ENCODE measurements at places on chromosomes 1 and 21.

GRCh38 chr1:154546264-154547063 lies 12.0 kb downstream of the UBE2Q1 start:
- DNase-seq: peak; percentile 59

- DNase-seq: no peak
Observed at GRCh38 chr1:109312246-109312645, 5.4 kb upstream of the MYBPHL start.

DNA sequence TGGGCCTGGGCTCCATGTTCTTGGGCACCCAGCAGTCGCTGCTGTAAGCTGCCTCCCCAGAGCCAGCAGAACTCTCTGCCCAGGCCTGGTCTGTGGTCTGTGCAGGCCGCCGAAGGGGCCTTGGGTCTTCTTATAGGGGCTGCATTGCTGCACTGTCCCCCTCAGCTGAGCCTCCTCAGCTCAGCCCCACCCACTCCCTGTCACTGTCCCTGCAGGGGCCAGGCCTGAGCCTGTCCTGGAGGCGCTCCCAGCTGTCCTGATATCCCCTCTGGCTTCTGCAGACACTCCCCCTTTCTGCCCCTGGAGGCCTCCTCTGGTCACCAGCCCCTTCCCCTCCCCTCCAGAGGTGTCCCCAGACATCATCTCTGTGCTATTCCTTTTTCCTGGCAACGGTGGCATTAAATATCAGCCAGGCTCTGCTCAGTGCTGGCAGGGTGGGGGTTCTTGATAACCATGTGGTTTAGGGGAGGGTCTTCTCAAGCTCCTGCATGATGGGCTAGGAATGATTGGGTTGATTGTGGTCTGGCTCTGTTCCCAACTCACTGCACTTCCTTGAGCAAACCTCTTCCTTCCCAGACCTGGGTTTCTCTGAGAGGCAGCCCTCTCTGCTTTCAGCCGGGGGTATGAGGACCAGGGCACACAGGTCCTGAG lies 3.7 kb upstream of the FOXO6 start:
- DNase-seq: no peak

DNA sequence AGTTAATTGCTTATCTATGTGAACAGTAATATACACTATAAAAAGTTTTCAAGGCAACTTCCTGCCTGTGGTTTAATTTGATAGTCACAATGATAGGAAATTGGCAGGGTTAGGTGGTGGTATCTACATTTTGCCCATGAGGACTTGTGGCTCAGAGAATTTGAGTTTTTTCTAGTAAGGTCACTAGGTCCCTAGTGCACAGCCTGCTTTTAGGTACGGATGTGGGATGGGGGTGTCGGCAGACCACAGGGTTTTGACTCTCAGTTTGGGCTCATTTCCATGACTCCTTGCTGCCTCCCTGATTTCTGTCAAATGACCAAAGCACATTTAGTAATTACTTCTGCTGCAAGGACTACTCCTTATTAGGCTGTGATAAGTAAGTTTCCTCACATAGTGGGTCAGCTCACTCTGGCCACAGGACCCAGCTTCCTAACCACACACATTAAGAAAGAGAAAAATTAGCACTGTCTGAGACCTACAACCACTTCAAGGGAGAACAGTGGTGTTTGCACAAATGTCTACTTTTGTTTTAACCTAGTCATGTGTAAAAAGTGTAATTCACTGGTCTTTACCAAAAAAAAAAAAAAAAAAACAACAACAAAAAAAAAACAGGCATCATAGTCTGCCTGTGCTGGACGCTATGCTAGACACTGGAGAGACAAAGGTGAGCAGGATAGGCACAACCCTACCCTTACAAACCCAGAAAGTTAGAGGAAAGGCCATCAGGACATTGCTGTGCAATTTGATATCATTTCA lies 43.7 kb downstream of the MRPL39 start:
- no peak for DNase-seq

GRCh38 chr1:80171631-80172030 lies 1165.1 kb upstream of the ADGRL4 start:
- no peak for DNase-seq

DNA sequence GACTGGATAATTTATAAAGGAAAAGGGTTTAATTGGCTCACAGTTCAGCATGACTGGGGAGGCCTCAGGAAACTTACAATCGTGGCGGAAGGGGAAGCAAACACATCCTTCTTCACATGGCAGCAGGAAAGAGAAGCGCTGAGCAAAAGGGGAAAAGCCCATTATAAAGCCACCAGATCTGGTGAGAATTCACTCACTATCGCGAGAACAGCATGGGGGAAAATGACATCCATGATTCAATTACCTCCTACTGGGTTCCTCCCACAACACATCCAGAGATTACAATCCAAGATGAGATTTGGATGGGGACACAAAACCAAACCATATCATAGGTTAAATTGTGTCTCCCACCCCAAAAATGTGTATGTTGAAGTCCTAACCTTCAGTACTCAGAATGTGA lies 491.7 kb downstream of the SETD4 start:
- DNase-seq: no peak

GRCh38 chr1:12566484-12567287 lies 51.3 kb downstream of the DHRS3 start:
- DNase-seq: no peak

GRCh38 chr21:41107602-41108001 lies 60.4 kb upstream of the BACE2 start:
- no peak for DNase-seq

- no peak for DNase-seq
Observed at GRCh38 chr1:98920441-98921110, 84.1 kb downstream of the PLPPR5 start.

GRCh38 chr1:57013522-57013921 lies 47.7 kb upstream of the C8B start:
- no peak for DNase-seq

DNA sequence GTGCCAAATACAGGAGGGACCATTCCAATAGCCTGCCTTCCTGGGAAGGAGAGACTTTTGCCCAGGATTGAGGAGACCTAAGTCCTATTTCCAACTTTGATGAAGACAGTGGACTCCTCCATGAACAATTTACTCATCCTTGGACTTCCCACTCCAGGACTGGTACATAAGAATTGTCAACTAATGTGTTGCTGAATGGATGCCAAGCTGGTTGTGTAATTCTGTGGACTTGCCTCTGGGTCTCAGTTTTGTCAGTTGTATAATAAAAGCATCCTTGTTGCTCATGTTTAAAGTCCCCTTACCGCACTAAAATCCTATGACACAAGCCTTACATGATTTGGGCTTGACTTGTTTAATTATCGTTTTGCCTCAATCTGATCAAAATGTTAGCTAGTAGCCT lies 13.2 kb upstream of the ZP4 start:
- no peak for DNase-seq

DNA sequence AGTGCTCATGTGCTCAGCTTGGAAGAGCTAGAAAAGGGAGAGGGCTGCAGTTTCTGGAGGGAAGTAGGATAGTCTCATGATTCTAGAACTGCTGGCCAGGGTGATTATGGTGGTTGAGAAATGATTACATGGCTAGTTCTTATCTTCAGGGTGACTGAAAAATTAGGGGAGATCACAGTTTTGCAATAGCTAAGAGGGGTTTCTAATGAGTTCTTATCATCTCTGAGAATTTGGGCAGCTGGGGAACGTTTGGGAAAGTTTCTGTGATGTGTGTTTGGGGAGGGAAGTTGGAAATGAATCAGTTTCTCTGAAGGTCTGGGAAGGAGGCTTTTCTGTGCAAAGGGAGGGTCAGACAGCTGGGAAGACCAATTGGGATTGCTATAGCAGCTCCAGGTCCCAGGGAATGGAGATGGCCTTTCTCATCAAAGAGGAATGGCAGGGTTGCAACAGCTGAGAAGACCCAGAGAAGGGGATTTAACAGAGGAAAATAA lies 7.6 kb upstream of the RHOU start:
- DNase-seq: no peak

- no peak for DNase-seq
Observed at GRCh38 chr1:184485751-184486723, 99.2 kb downstream of the C1orf21 start.

GRCh38 chr1:212838145-212838544 lies 9.3 kb downstream of the SPATA45 start:
- no peak for DNase-seq

- DNase-seq: no peak
Observed at GRCh38 chr1:202210385-202210784, 16.8 kb downstream of the LGR6 start.

DNA sequence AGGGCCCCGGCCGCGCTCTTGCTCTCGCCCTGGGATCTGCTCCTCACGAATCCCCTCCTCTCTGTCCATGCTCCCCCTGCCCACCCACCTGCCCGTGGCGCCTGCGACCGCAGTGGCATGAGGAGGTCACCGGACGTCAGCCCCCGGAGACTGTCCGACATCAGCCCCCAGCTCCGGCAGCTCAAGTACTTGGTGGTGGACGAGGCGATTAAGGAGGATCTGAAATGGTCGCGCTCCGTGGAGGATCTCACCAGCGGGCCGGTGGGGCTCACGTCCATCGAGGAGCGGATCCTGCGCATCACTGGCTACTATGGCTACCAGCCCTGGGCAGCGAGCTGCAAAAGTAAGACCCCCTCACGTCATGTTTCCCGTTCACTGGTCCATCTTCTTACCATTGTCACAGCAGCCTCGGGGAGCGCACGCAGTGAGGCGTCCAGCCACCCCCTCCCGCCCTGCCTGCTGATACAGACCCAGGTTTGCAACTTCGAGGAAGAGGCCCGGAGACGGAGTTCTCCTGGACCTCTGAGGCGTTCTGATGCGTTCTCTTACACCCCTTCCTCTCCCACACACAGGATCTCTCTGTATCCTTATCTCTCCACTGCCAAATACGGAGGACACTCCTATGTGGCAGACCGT lies 1.1 kb downstream of the SLC35F3 start:
- no peak for DNase-seq

DNA sequence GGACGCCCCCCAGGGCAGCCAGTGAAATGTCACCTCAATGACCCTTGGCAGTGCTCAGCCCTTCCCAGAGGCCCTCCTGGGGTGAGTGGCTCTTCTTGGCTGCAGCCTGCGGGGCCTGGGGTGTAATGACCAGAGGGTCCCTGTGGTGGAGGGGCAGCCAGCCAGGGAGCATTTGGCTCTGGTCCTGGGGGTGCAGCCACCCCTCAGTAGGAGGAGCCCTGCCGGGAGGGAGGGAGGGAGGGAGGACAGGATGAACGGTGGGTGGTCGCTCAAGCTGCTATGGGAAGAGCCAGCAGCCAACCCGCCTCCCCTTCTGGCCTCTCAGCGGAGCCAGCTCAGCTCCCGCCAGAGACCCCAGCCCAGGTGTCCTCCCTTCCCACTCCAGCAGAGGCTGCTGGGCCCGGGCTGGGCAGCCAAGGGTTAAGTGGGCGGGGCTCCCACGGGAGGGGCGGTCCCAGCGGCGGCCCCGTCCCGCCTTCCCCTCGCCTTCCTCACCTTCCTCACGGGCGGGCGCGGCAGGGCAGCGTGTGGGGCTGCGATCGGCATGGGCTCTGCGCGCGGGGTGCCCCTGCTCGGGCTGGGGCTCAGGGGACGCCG lies 9.0 kb upstream of the PLCH2 start:
- no peak for DNase-seq

DNA sequence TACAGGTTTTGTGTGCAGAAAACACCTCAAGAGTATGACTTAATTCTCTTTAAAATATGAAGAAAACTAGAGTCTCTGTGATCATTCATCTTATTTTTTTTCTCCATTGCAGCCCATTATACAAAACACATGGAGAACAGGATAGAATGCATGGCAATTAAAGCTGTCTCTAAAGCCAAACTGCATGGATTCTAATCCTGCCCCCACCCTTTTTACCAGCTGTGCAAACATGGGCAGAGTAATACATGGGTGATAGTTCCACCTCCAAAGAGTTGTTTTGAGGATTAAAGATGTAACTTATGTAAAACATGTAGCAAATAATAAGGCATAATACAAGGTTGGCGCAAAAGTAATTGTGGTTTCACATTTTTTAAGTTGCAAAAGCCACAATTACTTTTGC lies 114.4 kb downstream of the CLEC20A start:
- DNase-seq: no peak

DNA sequence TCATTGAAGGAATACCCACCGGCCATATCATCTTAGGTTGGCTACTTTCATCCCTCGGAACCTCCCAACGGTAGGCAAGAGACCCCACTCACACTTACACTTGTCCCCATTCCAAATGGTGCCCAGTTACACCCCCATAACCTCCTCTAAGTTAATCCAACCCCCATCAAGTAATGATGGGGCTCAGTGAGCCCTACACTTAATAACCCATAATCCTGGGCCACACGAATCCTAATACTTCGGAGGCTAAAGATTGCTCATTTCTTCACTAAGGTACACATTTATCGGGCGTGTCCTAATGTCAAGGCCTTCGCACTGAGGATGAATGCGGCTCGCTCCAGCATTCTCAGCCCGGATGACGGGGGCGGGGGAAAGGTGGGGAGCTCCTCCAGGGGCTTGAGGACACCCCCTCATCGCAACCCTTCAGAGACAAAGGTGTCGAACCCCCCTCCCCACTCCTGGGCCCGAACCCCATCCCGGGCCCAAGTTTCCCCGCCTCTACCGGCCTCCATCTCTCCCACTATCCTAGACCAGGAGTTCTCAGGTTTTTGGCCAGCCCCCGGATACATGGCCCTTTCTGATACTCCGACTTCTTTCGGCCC lies 435 bp downstream of the ILF2 start:
- no peak for DNase-seq

GRCh38 chr21:44949779-44950198 lies 10.0 kb downstream of the SLX9 start:
- DNase-seq: peak; percentile 71

DNA sequence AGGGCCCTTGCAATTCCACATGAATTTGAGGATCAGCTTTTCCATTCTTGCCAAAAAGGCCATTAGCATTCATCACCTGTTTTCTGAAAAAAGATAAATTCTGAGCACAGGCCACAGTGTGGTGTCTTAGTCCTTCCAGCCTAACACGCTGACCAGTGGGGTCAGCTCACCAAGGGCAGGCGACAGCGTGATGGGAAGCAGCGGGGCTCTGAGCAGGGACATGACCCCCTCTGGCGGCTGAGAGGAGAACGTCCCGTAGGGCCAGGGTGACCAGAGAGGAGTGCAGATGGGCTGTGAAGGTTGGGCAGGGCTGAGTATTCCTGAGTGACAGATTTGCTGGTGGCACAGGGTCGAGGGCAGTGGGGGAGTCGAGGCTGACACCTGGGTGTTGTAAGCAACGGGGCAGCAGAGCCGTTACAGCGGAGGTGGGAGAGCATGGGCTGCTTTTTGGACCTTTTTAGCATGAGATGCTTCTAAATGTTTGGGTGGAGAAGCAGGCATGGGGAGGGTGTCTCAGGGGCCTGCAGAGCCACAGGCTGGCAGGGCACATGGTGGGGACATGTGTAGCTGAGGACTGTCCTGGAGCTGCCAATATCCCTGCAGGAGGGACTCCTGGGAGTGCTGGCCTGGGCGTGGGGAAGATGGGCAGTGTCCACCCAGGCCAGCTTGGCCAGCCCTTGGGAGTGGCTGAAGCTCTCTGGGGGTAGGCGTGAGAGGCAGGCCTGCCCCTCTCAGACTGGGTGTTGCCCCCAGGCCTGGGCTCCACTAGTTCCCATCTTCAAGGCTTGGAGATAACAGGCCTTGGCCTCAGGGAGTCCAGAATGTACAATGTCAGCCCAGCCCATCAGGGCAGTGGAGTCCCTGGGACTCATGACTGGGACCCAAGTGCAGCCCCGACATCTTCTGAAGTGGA lies 8.6 kb upstream of the CALML6 start:
- peak; percentile 51 for DNase-seq
